Left colon (tissue), 2 donors: ENCODE measurements at places on chromosomes 13 and 19.

- DNase-seq: no peak
These were observed 13.1 kb upstream of the COMP start for GRCh38 chr19:18804139-18804601.

DNA sequence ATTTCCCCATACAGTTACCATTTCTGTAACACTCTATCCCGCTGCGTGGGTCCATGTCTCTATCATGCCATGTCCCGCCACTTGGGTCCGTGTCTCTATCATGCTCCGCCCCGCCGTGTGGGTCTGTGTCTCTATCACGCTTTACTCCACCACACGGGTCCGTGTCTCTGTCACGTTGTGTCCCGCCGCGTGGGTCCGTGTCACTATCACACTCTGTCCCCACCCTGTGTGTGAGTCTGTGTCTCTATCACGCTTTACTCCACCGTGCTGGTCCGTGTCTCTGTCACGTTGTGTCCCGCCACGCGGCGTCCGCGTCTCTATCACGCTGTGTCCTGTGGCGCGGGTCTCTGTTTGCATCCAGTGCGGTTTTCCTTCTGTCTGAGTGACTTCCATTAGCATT, 11.6 kb downstream of the ADPRHL1 start:
- DNase-seq: no peak

DNA sequence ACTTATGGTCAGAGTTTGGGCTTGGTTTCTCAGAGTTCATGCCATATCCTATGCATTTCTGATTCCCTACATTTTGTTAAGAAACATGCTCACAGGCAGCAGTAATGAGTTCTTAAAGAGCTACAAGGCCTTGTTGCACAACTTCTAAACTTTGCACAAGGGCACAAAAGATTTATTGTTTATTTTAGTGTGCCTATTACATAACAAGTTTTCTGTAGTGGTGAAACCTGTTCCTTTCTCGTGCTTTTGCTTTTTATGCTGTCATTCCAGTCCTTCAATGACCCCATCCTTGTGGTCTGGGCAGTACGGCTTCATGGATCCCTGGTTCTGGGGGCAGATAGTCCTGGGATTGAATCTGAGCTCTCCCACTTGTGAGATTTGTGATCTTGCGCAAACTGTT, 17.8 kb downstream of the ZNF507 start:
- DNase-seq: no peak

DNA sequence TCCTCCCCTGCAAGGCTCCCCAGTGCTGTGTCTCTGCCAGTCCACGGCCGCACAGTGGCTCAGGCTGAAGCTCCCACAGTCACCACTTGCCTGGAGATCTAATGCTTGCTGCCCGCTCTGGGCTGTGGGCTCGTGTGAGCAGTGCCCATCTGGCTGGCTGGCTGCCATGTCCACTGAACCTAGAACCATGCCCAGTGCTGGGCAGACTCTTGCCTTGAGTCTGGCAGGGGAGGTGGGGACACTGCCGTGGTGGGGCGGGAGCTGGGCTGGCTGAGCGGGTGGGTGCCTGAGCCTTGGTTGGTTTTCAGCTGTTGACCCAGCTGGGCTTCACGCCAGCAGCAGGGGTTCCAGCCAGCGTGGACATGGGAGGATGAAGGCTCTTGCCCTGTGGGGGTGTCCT, 52.3 kb downstream of the CRTC1 start:
- DNase-seq: peak; percentile 13

DNA sequence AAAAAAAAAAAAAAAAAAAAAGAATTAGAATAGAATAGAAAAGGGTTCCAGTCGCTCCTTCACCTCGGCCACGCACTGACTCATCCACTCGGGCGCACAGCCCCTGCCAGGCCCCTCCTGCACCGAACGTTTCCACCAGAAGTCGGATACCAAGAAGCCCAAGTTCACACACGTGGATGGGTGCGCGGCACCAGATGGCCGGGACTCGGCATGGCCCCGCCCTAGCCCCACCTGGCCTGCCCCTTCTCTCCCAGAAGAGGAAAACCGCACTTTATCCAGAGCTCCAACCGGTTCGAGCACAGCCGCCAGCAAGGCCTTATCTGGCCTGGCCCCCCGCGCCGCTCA, 5.9 kb downstream of the PRR36 start:
- DNase-seq: no peak

DNA sequence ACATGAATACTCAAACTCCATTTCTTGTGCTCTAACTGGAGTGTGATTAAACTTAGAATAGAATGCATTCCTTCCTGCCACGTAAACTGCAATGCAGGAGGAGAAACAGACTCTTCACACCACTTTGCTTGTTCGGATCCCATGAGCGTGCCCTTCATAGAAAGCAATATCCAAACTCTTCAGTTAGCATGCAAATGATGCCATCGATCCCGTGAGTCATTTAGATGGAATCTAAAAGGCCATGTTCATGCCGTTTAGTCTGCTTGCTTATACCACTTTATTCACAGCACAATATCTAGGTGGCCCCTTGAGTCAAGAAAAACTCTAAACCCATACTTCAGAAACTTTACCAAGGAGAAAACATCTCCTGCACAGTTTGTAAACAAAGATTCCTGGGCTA, 225.8 kb downstream of the OXGR1 start:
- no peak for DNase-seq

DNA sequence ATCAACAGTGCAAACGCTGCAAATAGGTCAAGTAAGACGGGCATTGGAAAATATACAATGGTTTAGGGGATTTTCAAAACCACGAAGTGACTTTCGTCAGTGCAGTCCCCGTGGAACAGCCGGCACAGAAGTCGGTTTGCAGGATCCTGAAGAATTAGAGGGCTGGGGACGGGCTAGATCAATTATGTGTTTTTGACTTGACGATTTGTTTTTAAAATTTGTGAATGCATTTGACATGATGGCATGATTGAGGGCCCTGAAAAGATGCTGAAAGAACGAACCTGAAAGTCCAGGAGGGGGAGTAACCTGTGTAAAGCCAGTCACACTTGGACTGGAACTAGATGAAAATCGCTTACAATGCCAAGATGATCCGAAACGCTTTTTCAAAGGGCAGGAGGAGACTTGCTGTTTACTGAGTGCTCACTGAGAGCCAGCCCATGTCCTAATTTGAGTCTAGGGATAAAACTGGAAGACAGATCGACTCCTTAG, 8.9 kb upstream of the DGKH start:
- no peak for DNase-seq

GRCh38 chr13:75645141-75645540, 9.0 kb downstream of the LMO7 start:
- no peak for DNase-seq

GRCh38 chr19:2532252-2533071, 56.5 kb downstream of the GADD45B start:
- no peak for DNase-seq

GRCh38 chr13:38255600-38255999, 94.1 kb upstream of the UFM1 start:
- no peak for DNase-seq

DNA sequence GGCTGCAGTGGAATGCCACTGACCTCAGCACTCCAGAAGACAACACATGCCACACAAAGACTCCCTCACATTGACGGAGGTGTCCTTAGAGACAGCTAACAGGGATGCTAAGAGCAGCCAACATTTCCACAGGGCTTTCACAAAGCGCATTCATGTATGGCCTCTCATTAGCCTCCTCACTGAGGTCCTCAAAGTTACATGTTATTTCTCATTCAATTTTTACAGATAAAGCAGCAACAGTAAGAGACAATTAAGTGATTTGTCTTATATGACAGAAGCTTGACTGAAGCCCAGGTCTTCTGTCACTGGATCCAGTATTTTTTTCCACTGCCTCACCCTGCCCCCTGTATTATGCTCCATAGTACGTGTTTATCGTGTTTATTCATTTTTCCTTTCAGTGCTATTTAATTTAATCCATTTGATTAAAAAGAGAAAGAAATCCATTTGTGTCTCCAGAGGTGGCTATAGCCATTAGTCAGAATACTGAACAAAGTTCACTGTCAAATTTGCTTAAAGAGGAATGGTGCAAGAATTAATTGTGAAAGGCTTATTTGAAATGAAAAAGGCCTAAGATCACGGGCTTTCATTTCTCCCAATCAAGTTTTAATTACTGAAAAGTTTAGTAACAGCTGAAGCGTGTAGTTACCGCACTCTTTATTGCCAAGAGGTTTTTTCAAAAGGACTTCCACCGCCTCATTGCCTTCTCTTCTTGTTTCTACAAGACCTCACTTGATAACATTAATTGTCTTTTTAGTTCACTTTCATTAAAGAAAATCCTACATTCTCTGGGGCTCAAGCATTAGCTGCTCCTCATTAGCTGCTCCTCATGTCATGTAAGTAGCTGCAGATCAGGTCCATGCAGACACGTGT, 115.0 kb downstream of the COG6 start:
- DNase-seq: no peak

- DNase-seq: no peak
These were observed 6.0 kb upstream of the ELAVL3 start for GRCh38 chr19:11486661-11487503.

GRCh38 chr13:113607056-113607888, 22.7 kb downstream of the TFDP1 start:
- DNase-seq: no peak
